ENCODE measurements at places on chromosomes 2 and 18.

- no peak for DNase-seq
Measured at GRCh38 chr2:122414902-122415301, 659.5 kb downstream of the TSN start.

DNA sequence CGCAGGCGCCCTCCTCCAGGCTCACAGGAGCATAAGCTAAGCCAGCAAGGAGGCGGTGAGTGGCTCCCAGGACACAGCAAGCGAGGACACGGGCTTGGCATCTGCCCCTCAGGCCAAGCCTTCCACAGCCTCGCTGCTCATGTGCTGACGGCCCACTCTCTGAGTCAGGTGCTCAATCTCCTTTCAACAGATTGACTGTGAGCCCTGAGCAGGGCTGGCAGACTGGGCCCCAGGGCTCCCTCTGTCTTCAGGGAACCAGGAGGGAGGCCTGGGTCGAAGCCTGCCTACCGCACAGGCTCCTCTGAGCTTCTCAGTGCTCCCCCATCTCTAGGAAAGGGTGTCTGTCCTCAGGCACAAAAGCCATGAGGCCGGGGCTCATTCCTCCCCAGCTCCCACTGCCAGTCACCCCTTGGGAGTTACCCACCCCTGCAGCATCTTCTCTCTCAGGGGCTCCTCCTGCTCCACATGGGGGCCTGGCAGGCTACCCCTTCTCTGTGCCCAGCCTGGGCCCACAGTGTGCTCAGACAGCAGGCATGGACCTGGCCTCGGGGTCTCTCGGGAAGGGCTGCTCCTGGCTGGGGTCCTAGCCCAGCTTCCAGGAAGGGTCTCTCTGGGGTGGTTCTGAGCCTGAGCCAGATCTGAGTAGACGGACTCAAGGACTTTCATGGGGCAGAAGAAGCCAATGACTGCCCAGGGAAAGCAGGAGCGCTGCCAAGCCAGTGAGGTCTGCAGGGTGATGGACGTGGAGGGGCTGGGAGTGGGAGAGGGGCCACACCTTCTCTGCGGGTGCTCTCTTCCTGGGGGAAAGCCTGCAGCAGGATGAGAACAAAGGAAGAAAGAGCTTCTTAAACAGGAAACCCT lies 138.0 kb upstream of the GPC1 start:
- no peak for DNase-seq

DNA sequence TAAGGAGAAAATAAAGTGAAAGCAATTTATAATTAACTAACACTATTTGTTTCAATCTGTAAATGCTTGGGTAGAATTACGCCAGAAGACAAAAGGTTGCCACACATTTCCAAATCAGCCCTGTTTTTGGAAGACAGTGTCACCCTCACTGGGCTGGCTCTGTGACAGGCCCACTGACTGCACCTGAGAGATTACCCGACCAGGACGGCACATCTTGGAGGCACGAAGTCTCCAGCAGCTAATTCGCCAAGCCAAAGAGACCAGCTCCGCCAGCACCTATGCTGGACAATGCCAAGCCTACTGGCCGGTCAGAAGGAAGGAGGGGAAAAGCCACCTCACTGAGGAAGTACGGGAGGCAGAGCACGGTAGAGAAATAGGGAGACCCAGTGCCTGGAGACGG lies 61.9 kb downstream of the CYB5A start:
- no peak for DNase-seq

DNA sequence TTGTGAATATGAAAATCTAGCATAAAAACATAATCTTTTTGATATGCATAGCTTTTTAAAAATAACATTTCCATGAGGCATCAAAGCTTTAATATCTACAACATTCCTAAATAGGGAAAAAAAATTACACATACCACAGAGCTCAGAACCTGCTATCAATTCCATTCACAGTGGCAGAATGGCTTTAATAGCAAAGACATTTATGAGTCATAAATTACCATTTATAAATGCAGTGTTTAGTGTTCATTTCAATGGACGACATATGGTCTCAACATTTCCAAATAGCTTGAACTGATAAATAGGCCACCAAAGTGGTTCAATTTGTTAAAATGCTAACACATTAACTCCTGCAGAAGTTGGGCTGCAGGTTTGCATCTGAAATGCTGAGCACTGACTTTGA lies 600.6 kb upstream of the SETBP1 start:
- DNase-seq: no peak

DNA sequence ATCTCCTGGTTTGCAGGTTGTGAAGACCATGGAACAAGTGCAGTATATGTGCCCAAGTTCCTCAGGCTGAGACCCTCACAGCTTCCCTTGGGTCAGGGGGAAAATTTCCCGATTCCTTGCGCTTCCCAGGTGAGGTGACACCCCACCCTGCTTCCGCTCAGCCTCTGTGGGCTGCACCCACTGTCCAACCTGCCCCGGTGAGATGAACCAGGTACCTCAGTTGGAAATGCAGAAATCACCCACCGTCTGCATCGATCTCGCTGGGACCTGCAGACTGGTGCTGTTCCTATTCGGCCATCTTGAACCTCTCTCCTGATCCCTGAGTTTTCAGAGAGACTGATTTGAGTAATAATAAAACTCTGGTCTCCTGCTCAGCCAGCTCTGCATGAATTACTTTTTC lies 30.6 kb downstream of the CHCHD5 start:
- DNase-seq: no peak

- no peak for DNase-seq
Measured at GRCh38 chr2:152598975-152599759, 118.1 kb downstream of the PRPF40A start.

GRCh38 chr2:61255580-61256437 lies 93.8 kb downstream of the C2orf74 start:
- no peak for DNase-seq

DNA sequence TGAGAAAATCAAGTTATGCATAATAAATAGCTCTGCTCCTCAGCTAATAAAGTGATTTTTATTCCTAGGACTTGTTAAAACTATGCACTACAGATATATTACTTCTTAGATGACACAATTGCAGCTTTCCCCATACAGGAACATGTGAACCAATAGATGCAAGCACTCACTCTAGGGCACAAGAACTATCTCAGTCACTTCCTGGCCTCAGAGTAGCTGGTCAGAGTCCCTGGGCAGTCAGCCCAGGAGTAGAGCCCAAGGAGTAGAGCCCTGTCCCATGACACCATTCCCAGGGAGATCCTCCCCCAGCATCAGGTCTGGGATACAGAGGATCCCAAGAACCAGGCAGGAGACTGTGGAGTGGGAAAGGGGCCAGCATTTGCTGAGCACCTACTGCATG lies 2.7 kb downstream of the TNS1 start:
- DNase-seq: no peak

DNA sequence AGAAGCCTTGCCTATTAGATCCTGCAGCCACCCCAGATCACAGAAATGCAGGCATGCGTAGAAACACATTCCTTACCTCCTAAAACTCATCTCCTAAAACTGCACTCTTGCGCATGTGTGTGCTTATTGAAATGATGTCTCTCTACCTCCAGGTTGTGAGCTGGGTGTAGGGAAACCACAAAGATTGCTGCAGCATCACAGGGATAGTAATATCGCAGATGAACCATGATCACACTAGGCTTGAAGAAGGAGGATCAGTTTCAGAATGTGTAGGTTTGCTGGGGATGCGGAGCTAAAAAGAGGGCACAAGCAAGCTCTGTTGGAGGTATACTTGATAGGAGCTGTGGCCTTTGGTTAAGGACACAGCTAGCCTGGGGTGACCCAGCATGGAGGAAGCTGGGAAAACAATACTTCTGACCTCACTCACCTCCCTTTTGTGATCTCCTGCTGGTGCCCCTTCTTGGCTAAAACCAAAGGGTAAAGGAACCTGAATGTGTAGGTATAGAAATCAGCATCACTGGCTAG lies 118.8 kb downstream of the SETBP1 start:
- DNase-seq: no peak

DNA sequence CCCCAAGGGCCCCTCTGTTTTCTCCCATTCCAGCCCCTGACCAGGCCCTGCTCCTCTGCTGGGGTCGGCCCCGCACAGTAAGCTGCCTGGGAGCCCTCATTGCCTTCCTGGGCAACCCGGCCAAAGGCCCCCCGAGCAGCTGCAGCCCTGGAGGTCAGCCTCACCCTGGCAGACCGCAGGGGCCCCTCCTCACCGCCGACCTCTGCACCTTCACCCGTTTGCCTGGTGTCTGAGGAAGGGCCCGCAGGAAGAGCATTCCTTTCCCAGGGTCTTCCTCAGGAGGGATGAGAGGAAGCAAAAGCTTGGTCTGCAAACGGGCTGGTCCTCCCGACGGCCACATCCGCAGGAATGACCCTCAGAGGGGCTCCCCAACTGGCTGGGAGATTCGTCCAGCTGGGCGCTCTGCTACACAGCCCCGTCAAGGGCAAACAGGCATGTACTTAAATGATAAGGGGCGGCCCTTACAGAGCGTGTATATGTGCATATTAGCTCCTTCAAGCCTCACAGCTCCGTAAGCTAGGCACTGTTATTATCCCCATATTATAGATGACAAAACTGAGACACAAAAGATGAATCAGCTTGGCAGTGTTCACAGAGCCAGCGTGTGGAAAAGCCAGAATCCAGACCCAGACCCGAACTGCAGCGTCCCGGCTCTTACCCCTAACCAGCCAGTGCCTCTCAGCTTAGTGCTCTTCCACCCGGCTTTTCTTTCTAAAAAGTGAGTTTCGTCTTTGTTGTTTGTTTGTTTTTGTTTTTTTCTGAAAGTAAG lies 52.8 kb downstream of the SLC4A1AP start:
- no peak for DNase-seq

GRCh38 chr2:43073401-43073825 lies 153.0 kb downstream of the ZFP36L2 start:
- no peak for DNase-seq

DNA sequence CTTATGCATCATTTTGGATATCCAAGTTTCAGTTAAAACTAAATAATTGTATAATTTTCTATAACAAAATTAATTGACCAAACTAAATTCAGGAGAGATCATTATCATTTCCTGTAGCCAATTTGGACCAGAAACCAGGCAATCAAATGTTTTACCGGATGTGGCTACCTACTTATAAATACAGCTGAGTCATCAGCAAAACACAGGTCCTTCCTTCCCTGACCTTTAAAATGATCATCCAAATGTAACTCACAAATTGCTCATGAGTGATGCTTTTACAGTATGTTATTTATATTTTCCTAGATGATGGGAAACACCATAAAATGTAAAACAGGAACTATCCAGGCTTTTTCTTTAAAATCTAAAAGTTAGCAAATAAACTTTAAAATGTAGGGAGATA lies 133.7 kb downstream of the CBLN2 start:
- DNase-seq: no peak

GRCh38 chr2:114543236-114543766 lies 100.9 kb downstream of the DPP10 start:
- no peak for DNase-seq

DNA sequence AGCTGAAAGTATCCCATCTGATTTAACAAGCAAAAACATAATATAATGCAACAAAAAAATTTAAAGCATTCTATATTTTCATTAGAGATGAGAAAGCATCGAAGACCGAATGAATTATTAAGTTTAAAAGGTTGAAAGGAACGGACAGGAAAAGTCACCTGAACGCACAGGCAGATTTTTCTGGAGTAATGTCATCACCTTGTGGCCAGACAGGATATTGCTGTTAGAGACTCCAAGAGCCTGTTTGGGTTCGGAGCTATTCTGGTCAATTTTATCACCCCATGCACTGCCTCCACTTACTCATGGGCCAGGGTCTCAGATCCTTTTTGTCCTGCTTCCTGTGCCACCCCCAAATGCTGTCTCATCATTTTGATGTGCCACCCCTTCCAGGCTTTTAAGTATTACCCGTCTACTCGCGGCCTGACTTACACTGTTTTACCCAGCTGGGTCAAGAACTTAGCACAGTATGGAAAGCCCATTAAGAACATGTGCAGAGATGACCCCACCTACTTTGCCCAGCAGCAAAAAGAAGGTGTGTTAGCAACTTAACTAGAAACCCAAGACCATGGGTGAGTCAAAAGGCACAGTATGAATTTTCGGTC lies 27.3 kb downstream of the GKN2 start:
- DNase-seq: no peak

DNA sequence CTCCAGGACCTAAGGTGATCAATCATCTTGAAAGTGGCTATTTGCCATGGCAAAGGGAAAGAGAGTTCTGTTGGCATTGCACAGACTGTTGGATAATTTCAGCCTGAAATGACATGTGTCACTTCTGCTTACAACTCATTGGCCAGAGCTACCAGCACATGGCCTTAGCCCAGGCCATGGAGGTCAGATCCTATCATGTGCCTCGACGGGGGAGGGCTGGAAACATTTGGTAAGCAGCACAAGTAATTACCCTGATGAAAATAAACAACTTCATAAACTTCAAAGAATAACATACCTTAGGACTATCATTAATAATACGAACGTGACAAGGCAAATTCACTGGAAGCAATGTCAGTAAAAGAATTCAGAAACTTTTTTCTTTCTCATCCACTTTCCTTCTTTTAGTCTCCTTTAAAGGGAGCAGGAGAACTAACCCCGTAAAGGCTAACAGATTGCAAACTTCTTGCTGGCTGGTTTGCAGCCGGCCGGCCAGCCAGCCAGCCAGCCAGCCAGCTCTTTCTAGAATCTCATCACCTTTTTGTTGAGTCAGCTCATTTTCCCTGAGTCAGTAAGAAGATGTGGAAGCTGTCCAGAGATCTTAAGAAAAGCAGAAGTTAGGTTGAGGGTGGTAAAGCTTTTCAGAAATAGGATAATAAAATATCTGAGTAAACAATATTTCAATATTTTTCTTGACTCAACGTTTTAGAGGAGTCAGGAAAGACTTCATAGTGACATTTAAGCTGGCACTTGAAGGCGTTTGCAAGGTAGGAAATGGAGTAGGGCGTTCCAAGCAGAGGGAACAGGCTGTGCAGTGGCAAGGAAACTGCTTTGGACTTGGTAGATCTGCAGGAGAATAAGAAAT lies 31.9 kb downstream of the CNRIP1 start:
- DNase-seq: no peak

All from stimulated activated CD8-positive, alpha-beta memory T cell treated with anti-CD3 and anti-CD28 coated beads, Interleukin-2, amount 100 ng/mL, for 1 hour (primary cell).